Mammary epithelial cell (primary cell): ENCODE measurements at places on chromosomes 3 and 15.
A peak's percentile ranks its signal among the peaks of the same experiment; 100 is the strongest.

DNA sequence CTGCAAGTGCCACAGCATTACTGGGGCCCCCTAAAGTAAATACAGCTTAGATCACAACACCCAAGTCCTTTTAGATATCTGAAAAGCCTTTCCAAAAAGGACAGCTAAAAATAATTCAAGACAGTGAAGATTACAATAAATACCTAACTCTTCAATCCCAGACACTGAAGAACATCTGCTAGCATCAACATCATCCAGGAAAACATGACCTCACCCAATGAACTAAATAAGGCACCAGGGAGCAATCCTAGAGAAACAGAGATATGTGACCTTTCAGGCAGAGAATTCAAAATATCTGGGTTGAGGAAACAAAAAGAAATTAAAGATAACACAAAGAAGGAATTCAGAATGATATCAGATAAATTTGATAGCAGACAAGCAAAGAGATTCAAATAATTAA is 71.7 kb upstream of the TTC14 start:
- DNase-seq = no peak

- no peak for DNase-seq
Measured at GRCh38 chr3:135349254-135349948, 554.3 kb downstream of the EPHB1 start.

DNA sequence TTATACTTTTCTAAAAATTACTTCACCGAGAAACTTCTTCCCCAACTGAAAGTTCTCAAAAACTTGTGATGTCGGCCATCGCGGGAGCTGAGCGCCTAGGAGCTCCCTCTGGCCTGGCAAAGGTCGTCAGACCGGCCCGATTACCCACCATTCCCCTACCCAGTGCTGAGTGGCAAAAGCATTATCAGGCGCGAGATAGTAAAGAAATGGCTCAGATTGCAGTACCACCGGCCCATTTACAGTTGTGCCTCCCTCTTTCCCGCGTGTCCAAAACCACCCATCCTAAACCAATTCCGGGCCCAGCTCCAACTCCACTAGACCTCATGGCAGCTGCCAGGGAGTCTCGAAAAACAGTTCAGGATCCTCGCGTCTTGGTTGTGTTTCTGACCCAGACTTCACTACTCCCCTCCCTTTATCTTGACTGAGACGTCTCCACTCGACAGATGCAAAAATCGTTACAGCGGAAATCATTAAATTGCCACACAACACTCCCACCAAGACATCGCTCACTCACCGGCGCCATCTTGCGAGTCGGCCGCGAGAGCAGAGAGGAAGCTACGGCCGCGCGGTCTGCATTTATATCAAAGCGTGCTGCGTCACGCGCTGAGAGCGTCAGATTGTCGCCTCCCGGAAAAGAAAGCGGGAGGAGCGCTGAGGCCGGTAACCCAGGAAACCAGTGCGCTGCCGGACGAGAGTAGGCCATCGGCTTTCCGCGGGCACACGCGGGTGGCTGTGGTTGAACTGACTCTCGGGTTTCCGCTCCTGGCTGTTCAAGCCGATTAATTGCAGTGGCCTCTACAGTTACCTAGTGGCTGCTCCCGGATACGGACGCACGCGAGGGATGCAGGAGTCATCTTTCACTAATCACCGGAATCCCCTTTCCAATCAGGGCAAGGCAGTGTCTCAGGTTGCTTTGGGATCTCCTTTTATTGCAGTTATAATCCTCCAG is at the start of gene RPL22L1:
Gene RPL22L1 (minus strand): TSS at position 551 of the 949 bp plus-strand sequence. CDS start 28 bp downstream, at position 523.
- peak; percentile 94 for DNase-seq

GRCh38 chr3:66068255-66068654 is 29.5 kb upstream of the MAGI1 start:
- DNase-seq = no peak

DNA sequence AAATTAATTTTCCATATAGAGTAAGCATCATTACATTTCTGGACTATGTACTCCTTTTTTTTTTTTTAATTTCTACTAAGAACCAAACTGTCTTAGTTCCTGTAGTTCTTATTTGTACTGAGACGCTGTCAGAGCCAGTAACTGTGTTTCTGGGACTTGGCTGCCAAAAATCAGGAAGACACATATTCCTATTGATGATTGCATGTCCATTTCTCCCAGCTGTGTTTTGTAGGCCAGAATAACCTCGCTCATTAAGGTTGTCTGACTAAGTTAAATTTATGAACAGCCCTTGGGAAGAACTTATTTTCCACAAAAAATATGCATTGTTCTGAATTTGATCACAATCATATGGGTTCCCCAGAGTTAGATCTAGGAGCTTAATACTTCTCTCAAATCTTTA is 29.5 kb downstream of the PLSCR5 start:
- DNase-seq = no peak

DNA sequence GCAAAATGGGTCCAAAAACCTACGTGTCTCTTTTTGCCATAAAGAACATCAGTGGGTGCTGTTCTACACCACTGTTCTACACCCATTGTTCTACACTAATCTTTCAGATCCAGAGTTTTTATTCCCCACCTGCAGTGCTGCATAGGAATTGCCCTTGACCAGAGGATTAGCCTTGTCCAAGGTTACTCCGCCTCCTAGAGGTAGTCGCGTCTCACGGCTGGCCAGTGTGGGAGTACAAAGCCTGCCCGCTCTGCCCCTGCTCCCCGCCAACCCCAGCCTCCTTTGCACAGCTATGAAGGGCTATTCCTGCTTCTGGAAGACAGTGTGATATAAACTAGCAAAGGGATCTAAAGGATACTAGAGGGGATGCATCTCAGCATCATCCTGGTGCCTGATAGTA is 222.1 kb upstream of the LMCD1 start:
- no peak for DNase-seq

GRCh38 chr3:71582036-71582611 is 1.4 kb downstream of the FOXP1 start:
- peak; percentile 45 for DNase-seq

DNA sequence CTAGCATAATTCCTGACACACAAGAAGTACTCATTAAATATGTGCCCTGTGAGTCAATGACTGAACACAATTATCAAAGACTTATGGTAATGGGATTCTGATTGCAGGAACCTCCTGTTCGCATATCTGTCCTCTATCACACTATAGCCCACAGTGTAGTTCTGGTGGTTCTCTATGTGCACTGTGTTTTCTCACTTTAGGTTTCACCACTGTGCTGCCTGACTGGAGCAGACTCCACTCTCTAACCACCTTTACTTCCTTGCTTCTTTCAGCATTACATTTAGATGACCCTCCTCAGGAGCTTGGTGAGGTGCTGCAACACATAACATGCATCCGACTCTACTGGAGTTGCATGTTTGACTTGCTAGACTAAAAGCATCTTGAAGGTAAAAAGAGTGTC is 777.1 kb downstream of the SQOR start:
- no peak for DNase-seq

DNA sequence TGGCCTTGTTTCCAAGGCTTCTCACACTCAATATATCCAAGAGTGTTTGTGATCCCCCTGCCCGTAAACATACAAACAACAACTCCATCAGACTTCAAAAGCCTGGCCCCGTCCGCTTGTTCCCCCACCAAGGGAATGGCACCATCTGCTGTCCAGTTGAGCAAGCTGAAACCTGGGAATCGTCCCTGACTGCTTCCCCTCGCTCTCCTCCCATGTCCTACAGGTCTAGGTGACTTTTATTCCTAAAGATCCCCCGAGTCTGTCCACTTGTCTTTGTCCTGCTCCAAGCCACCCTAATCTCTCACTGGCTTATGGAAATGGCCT is 27.9 kb upstream of the FAM174B start:
- DNase-seq = no peak

- DNase-seq = no peak
Measured at GRCh38 chr3:67765575-67765974, 111.2 kb upstream of the SUCLG2 start.

GRCh38 chr15:40877694-40878093 is 3.7 kb upstream of the RHOV start:
- no peak for DNase-seq

DNA sequence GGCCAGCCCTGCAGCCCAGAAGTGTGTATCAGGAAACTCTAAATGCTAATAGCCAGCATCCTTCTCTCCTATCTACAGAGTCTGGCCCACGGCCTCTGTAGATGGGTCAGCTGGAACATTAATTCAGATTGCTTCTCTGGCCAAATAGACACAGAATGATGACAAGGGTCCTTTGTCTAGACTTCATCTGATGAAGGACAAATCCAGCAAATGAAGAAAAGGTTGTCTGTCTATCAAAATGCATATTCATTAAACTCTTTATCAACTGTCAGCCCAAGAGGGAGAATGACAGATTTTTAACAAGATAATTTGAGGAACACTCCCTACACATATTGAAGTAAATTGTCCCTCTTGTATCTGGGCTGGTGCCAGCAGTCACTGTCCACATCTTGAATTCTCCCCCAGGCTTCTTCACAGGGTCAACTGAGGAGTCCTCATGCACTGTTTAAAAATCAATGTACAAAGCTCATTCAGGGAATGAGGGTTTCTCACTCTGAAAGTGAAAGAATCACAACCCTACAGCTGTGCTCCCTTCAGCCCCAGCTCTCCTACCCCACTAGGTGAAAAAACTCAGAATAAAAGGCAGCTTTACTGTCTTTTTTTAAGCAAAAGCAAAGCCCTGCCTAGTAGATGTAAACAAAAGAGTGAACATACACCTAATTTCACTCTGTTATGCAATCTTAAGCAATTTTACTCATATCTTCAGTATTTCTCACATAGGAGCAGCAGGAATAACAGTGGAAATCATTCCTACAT is 507.7 kb downstream of the IGSF11 start:
- DNase-seq = no peak

DNA sequence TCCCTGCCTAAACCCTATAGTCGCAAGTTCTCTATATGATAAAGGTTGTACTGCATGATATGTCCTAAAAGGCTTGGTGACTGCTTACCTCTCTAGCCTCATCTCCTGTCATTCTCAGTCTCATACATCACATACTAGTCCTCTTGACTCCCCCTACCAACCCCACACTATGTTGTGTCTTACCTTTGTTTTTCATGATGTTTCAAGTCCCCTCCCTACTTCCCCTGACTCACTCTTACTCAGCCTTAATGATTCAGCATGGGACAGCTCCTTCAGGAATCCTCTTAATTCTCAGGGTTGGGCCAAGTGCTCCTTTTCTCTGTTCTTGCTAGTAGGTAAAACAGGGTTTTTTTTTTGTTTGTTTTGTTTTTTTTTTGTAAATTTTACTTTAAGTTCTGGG is 49.6 kb downstream of the SLMAP start:
- DNase-seq = peak; percentile 96

DNA sequence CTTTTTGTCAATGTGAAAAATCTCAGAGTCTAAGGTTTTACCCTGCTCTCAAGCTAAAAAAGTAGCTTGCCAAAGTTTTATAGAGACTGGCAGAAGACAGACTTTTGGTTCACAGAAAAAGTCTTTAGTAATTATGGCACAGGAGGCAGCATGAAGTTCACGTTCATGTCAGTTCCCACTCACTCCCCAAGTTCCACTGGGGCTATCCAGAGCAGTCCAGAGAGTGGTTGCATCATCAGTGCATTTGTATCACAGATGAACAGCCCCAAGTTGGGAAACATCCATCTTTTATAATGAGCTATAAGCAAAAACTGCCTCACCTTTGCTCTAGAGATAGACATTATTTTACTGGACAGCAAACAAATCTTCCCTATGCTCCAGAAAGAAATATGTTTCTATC is 454.1 kb upstream of the AGTR1 start:
- no peak for DNase-seq

DNA sequence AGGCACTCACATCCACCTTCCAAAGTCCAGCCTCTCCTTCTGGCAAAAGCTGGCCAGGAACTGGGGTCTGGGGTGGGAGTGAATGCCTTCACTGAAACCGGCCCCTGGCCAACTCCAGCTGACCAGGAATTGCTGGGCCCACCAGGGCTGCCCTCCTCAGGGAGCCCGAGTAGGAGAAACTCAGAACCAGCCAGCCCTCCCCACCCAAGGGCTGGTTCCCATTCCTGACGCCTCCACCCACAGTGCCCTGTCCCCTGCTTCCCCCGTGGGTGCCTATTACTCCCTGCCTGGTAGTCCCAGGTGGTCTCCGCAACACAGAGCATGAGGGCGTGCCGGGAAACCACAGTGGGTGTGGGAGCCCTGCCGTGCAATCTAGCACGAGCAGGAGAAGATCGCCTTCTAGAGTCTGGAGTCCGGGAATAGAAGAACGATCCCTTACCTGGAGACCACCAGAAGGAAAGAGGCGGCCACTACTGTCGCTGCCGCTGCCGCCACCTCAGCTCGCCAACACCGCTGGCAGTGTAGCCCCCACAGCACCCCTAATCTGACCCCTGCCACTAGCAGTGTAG is 178.8 kb downstream of the POTEB3 start:
- peak; percentile 4 for DNase-seq

DNA sequence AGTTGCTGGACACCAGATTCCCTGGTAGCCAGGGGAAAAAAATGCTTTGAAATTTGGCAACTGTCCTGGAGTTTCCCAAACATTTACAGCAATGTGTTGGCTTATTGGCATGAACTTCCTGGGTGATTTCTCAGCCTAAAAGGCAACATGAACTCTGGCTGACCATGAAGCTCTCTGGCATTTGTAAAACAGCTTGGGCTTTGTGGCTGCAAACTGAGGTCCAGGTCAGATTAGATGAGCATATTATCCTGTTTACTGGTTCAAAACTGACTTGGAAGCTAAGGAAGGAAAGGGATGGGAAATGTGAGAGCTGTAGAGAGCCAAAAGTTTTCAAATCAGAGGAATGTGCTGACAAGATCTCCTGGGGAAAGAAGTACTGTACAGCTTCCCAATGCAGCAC is 139.0 kb downstream of the P3H2 start:
- peak; percentile 65 for DNase-seq

DNA sequence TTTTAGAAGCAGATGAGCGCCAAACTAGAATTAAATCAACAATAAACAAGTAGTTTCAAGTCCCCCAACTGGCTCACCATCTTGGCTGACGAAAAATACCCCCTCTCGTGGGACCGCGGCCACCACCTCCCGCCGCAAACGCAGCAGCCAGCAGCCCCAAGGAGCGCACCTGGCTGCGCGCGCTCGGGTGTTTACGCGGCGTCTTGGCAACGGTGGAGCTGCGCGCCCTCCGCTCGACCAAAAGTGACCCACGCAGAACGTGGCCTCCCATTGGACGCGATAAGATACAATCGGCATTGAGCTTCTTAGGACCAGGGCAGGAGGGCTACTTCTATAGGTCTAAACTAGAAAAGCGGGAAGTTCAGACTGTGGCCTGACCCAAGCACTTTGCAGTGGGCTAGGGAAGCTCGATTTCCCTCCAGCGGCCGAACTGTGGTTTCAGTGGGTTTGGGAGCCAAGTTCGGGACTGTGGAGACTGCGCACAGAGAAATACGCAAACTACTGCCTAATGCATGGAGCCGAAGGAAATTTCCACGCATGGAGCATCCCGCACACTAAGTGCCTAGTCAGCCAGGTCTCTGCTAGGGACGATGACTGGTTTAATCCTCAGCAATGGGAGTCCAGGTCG is at the start of gene MNS1:
Gene MNS1 (minus strand): TSS at position 245 of the 628 bp plus-strand sequence. CDS start 165 bp downstream, at position 80.
- DNase-seq = peak; percentile 95

GRCh38 chr3:16801223-16801622 is 83.5 kb upstream of the PLCL2 start:
- DNase-seq = no peak

- DNase-seq = no peak
Measured at GRCh38 chr15:74907163-74907870, 666 bp upstream of the FAM219B start.
